PC-3 (cell line): ENCODE measurements at places on chromosomes 12 and 14. TPM values are rescaled to one million over a fixed set of nuclear protein-coding genes. Genes with fewer than 3 reads are reported as not detected.

Gene OTUB2
- 7.7 and 9.0 TPM in 2 replicates for total RNA-seq

Gene CLEC1B
- total RNA-seq: not detected in 2 replicates

Gene IL31
- total RNA-seq: not detected in 2 replicates

Gene MIP
- not detected in 2 replicates for total RNA-seq

Gene GPHB5
- not detected in 2 replicates for total RNA-seq

Gene CD9
- 153 and 174 TPM in 2 replicates for total RNA-seq

Gene ANO4
- not detected in 2 replicates for total RNA-seq

Gene SLC25A47
- total RNA-seq: 0.07 TPM in 1 of 2 replicates, not detected in the other
